Stimulated activated CD4-positive, alpha-beta T cell treated with anti-CD3 and anti-CD28 coated beads, Interleukin-1b, Interleukin-23, amount 100 ng/mL, for 1 hour (primary cell): ENCODE measurements at places on chromosomes 2 and 18.

DNA sequence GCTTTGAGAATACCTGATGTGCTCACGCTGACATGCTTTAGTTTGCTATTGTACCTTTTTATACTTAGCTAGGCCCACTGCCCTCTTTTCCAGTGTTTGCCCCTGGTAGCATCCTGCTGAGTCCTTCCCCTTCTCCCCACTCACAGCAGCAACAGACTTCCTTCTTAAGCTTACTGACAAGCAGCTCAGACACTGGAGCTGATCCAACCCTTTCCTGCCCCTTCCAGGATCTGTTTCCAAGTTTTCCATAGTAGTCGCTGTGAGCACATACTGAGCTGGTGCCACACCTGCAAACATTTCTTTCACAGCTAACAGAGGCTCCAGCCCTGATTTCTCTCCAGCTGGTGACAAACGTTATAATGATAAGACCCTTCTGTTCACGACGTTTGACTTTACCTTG is 991.4 kb upstream of the CELF4 start:
- DNase-seq: no peak

- no peak for DNase-seq
Measured at GRCh38 chr2:176018708-176019107, 16.6 kb upstream of the LNPK start.

- DNase-seq: no peak
Measured at GRCh38 chr2:120669121-120669952, 66.3 kb upstream of the GLI2 start.

GRCh38 chr2:106581328-106581727 is 94.2 kb downstream of the CD8B2 start:
- no peak for DNase-seq

GRCh38 chr2:63614983-63615945 is 26.5 kb downstream of the MDH1 start:
- DNase-seq: no peak
